NCI-H2171 treated with DMSO at 0.1 percent for 48 hours (cell line): ENCODE measurements at places on chromosomes 7 and 10.

GRCh38 chr7:150898475-150899011 is 46.2 kb downstream of the AOC1 start:
- peak; percentile 57 for DNase-seq

DNA sequence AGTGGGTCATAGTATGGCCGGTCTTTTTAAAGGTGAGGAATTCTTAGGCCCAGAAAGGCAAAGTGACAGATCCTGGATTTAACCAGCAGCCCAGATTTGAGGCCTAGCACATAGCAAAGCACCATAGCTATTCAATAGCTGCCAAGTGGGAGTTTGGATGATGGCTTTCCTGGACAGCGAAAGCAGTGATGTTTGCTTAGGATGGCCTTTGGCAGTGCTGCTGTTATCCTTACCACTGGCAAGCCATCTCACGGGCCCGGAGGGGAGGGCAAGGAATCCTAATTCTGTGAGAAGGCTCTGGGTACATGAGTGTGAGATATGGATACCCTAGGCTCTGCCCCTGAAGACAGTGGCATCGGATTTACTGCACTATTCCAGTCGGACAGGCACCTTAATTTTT is 50.4 kb downstream of the TCF7L2 start:
- DNase-seq: no peak

GRCh38 chr7:127781081-127781480 is 129.1 kb downstream of the SND1 start:
- DNase-seq: no peak

DNA sequence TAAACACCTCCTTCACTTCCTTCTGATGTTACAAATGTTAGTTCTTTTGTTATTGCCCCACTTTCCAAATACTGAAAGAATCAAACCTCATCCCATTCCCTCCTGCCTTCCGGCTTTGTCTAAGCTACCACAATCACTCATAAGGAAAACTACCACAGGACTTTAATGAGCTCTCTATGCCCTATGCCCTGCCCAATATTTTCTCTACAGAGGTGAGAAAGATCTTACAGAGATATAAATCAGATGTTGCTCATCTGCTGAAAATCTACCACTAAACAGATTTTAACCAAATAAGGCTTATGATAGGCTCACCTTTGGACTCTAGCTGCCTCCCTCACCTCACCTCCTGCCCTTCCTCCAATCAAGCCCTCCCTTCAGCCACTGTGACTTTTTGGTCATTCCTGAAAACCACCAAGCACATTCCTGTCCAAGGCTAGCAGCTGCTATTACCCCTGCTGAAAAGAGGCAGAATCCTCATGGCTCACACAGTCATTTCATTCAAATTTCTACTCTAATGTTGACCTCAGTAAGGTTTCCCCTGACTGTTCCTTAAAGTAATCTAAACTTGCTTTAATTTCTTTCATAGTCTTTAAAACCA is 7.7 kb downstream of the ZNF33B start:
- DNase-seq: no peak

GRCh38 chr7:27960415-27960814 is 220.2 kb downstream of the JAZF1 start:
- no peak for DNase-seq

DNA sequence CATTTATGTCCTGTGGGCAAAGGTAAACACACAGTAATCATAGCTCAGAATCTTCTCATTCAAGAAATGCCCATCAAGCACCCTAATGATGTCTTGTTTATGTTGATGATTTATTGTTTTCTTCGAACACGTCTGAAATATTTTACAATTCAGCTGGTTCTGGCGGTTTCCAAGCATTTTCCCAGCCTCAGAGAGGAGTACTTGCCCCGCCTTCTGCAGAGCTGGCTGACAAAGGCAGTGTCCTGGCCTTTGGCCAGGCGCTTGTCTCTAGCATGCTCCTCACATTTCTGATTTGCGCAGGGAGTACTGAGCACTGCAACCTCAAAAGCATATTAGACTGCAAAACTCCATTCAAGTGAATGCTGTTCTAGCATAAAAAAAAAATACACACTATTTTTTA is 314.2 kb upstream of the GNAI1 start:
- DNase-seq: peak; percentile 97

DNA sequence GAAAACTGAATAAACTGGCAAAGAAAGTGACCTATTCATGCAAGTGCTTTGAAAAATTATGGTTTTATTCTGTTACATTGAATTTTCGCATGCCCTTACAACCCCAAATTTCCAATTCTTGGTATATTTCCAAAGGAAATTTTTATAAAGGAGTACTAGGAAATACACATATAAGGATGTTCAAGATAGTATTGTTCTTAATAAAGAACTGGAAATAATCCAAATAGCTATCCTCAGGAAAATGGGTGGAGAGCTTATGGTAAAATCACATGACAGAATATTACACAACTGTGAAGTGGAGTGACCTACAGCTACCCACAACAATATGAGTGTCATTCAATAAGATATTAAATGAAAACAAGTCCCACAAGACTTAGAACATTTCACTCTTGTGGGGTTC is 138.9 kb upstream of the BMPER start:
- no peak for DNase-seq

- DNase-seq: no peak
Measured at GRCh38 chr10:101140950-101141615, 10.0 kb downstream of the TLX1 start.

DNA sequence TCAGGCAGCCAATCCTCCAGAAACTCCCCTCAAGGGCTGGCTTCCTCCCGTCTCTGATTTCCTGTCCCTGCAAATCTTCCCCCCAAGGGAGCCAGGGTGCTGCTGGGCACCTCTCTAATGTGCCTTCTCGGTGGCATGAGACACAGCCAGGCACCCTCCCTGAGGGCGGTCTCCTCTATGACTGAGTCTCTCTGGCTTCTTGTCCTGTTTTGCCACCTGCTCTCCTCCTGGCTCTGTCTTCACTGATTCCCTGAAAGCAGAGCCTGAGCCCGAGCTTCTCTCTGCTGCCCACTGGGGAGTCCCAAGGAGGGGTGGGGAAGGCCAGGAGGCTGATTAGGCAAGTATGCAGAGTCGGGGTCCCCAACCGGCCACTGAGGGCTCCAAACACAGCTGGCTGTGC is 60.4 kb upstream of the INSIG1 start:
- no peak for DNase-seq

- DNase-seq: no peak
Measured at GRCh38 chr7:135980665-135981180, 3.6 kb upstream of the MTPN start.

DNA sequence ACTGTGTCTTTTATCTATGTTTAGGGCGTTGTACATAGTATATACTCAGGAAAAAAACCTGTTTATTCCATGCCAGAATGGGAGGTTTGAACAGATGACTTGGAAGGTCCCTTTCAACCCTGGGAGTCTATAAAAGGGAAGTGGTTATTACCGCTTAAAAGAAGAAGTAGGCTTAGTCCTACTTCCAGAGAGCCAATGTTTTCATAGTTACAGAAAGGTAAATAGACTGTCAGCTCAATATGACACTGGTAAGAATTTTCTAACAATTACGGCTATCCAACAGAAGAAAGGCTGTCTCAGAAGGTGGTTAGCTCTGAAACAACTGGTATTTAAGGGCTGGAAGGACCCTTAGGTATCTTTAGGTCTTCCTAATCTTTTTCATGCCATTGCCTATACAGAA is 1.1 kb upstream of the TFAM start:
- no peak for DNase-seq
